H9 (cell line): ENCODE measurements at places on chromosomes 2 and 18. TPM values are rescaled to one million over a fixed set of nuclear protein-coding genes. Genes with fewer than 3 reads are reported as not detected.

TUBA4A gene
- 25.5 and 27.2 TPM in 2 replicates for total RNA-seq

- peaks cover 6% of the 10 kb centered on the region; the same call in 1 of the 2 replicates for H3K4me1 ChIP-seq
- no peak overlapping the region for H3K27ac ChIP-seq
- H3K27me3 ChIP-seq = no peaks in the 10 kb centered on the region; the same call in 1 of the 2 replicates
- DNase-seq = no peak
- H3K4me3 ChIP-seq = no peak overlapping the region
- H3K36me3 ChIP-seq = peaks cover 9% of the 10 kb centered on the region
Measured at GRCh38 chr2:239262484-239263230, 138.2 kb downstream of the HDAC4 start.

GRCh38 chr2:169980001-169980400 lies 152.7 kb downstream of the UBR3 start:
- H3K4me3 ChIP-seq = no peak overlapping the region
- H3K27me3 ChIP-seq = no peaks in the 10 kb centered on the region
- H3K4me1 ChIP-seq = no peaks in the 10 kb centered on the region
- H3K27ac ChIP-seq = no peak overlapping the region
- peaks cover 22% of the 10 kb centered on the region for H3K36me3 ChIP-seq

GRCh38 chr2:47265158-47265557 lies 110.0 kb upstream of the STPG4 start:
- no peak overlapping the region for H3K27ac ChIP-seq
- H3K27me3 ChIP-seq = no peaks in the 10 kb centered on the region
- H3K36me3 ChIP-seq = no peaks in the 10 kb centered on the region
- no peak for DNase-seq

SFTPB gene
- total RNA-seq = not detected in 2 replicates

ZNF638 gene
- total RNA-seq = 141 and 146 TPM in 2 replicates

TMEM17 gene
- 1.3 and 1.5 TPM in 2 replicates for total RNA-seq

DNA sequence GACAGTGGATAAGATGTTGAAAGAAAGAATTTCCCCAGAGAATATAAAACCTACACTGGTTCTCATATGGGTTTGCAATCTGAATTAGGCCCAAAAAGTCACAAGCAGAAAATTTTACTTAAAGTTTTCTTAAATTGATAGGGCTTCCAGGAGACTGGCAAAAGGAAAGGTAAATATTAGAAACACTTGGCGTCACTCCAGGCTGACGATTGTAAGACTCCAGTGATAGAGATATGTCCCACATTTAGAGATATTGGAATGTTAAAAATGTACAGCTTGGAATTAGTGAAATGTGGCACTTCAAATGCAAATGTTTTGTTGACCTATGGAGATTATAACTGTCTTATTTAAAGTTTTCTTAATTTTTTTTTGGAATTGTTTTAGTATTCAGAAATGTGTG lies 14.0 kb downstream of the YIPF4 start:
- no peak for DNase-seq
- peaks cover 33% of the 10 kb centered on the region for H3K36me3 ChIP-seq
- H3K27ac ChIP-seq = no peak overlapping the region
- no peak overlapping the region for H3K4me3 ChIP-seq
- H3K27me3 ChIP-seq = no peaks in the 10 kb centered on the region

GRCh38 chr2:12429779-12430406 lies 286.8 kb upstream of the TRIB2 start:
- H3K27me3 ChIP-seq = no peaks in the 10 kb centered on the region
- no peak overlapping the region for H3K27ac ChIP-seq
- H3K4me1 ChIP-seq = peaks cover 5% of the 10 kb centered on the region; the same call in 1 of the 2 replicates
- no peak overlapping the region for H3K4me3 ChIP-seq
- no peak for DNase-seq
- no peaks in the 10 kb centered on the region; the same call in 2 of the 3 replicates for H3K36me3 ChIP-seq

GRCh38 chr18:3179430-3180089 lies 40.2 kb downstream of the MYOM1 start:
- H3K4me3 ChIP-seq = no peak overlapping the region
- no peak for DNase-seq
- H3K27ac ChIP-seq = no peak overlapping the region
- no peaks in the 10 kb centered on the region for H3K27me3 ChIP-seq

ACAA2 gene
- total RNA-seq = 115 and 116 TPM in 2 replicates

POTEI gene
- 0.99 and 1.2 TPM in 2 replicates for total RNA-seq

GRCh38 chr2:71832844-71833243 lies 314.8 kb downstream of the CYP26B1 start:
- H3K27ac ChIP-seq = no peak overlapping the region
- H3K27me3 ChIP-seq = no peaks in the 10 kb centered on the region
- H3K36me3 ChIP-seq = no peaks in the 10 kb centered on the region
- no peak overlapping the region for H3K4me3 ChIP-seq

SERTAD2 gene
- 3.5 and 3.7 TPM in 2 replicates for total RNA-seq

DNA sequence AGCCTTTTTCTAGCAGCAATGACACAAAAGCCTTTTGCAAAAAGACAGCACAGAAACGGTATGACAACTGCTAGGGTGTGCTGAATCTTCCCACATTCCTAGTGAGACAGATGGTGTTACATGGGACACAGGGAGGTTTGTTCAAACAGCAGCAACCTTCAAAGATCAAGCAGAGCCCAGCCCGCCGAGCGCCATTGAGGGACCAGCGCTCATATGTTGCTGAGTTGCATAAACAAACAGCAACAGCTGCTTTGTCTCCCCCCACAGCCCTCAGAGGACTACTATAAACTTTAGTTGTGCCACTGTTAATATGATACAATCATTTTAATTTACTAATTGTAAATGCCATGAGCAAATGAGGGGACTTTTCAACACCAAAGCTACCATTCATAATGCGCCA lies 117.7 kb downstream of the ZEB2 start:
- no peaks in the 10 kb centered on the region for H3K27me3 ChIP-seq
- no peak for DNase-seq
- H3K27ac ChIP-seq = no peak overlapping the region

DNA sequence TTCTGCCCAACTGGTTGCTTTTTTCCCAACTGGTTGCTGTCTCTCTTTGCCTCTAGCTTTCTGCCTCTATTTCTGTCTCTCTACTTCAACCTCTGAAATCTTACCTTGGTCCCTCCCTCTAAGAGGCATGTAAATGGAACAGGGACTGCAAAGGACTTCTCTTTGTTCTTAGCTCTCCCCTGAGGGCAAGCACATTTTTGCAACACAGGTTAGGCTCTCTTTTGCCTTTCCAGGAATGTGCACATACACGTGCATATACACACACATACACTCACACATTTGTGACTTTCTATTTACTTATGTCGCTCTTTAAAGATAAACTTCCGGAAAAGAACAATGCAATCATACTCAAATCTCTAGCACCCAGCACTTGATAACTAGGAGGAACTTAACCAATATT lies 262.6 kb upstream of the DDX18 start:
- DNase-seq = no peak
- H3K36me3 ChIP-seq = peaks cover 5% of the 10 kb centered on the region; the same call in 1 of the 2 replicates
- no peak overlapping the region for H3K27ac ChIP-seq
- H3K4me3 ChIP-seq = no peak overlapping the region
